ENCODE measurements at places on chromosomes 16 and 17. TPM values are rescaled to one million over a fixed set of nuclear protein-coding genes. Genes with fewer than 3 reads are reported as not detected.

DNA sequence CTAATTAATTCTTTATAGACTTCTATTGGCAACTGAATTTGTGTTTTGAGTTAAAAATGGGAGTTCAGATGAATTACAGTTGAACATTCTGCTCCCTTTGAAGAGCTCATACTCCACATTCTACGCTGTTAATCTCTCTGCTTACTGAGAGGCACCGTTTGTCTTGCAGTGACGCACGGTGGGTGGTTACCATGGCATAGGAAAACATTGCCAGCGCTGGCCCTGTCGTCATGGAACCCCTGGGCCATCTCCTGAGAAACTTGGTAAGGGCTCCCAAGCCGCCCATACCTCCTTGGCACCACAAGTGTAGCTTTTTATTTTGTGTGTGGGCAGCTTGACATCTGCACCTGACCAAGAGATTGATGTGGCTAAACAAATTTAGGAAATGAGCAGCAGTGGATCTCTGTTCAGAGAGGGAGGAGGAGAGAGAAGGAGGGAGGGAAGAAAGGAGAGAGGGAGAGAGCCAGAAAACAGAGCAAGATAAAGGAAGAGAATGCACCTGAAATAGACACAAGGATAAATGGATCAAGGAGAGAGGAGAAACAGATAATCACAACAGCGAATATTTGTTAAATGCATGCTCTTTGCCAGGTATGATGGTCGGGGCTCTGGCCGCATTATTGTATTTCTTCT, 398.5 kb downstream of the HAPSTR1 start:
- DNase-seq = no peak

The TBC1D3H gene
- not detected for total RNA-seq

DNA sequence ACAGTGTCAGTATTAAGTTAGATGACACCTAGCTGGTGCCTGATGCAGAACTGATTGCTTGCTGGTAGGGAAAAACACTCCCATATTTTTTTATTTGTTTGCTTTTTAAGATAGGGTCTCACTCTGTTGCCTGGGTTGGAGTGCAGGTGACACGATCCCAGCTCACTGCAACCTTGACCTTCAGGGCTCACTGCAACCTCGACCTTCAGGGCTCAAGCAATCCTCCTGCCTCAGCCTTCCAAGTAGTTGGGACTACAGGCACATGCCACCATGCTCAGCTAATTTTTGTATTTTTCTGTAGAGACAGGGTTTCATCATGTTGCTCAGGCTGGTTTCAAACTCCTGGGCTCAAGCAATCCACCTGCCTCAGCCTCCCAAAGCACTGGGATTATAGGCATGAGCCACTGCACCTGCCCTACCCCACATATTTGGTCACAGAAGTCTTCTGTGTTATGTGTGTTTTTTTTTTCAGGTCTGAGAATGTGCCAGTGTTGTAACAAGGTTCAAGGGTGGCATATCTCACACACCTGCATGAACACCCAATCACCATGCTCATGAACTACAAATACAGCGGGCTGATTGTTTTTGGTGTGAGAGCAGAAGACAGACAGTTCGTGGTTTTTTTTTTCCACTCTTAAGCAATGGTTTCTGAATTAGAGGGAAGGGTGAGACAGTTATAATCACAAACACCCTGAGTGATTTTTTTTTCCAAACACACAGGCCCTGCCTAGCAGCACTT, 22.8 kb downstream of the SPAG9 start:
- peak; percentile 21 for DNase-seq

DNA sequence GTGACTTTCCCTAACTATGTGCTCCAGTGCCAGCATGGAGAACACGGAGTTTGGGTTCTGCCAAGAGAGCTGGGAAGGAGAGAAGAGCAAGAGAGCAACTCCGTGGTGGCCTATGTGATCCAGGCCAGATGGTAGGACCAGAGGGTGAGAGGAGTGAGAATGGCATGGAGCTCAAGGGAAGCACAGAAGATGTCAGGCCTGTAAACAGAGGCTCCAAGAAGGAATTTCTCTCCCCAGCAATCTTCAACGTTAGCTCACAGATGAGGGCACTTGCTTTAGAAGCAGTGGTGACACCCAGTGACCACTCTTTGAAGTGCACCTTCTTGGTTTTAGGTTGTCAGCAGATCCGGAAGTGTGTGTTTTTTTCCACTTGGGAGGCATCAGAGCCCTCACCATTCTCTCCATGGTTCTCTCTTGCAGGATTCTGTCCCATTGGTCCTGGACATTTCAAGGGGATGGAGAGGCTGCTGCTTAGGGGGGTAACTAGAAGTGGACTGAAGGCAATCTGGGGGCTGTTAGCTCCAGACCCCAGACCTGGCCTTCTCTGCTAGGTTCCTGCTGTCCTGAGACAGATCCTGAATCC, 18.1 kb upstream of the TMEM98 start:
- peak; percentile 62 for DNase-seq

The ALOXE3 gene
- not detected for total RNA-seq

The GPR139 gene
- not detected for total RNA-seq

- peak; percentile 49 for DNase-seq
These were observed 17.0 kb upstream of the RPRML start for GRCh38 chr17:46995841-46996571.

All from OCI-LY7 (cell line).